ENCODE measurements at places on chromosomes 7 and 10.

DNA sequence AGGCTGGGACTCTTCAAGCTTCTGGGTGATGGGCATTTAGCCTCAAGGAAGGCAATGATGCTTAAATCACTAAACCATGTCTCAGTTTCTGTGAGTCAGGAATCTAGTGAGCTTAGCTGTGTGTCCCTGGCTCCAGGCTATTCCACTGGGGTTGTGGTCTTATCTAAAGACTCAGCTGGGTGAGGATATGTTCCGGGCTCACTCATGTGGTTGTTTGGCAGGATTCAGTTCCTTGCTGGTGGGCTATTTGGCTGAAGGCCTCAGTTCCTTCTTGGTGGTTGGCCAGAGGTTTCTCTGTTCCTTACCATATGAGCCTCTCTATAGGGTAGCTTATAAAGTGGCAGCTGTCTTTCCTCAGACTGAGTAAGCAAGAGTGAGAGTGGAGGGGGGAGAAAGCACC is 12.0 kb downstream of the EVX1 start:
- DNase-seq = no peak

GRCh38 chr7:95929710-95930280 is 157.4 kb downstream of the DYNC1I1 start:
- DNase-seq = no peak

GRCh38 chr10:4041635-4042034 is 256.6 kb upstream of the KLF6 start:
- DNase-seq = no peak

- DNase-seq = no peak
Observed at GRCh38 chr7:44236333-44236728, 35.6 kb downstream of the YKT6 start.

DNA sequence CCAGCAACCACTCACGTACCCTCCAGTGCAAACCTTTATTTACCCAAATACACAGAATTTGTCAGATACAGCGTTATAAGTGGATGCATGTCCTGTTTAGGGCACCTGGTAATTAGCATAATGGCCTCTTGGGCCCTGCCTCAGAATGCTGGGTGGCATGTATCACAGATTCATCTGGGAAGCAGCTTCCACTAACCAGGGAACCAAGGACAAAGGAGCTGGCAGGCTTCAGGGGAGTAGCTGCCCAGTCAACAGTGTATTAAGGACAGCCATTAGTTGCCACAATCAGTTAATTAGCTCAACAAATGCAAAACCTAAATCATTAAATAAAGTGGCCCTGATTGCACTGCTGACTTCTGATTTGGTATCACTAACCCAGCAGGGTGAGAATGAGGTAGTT is 105.7 kb downstream of the RAPGEF5 start:
- DNase-seq = no peak

DNA sequence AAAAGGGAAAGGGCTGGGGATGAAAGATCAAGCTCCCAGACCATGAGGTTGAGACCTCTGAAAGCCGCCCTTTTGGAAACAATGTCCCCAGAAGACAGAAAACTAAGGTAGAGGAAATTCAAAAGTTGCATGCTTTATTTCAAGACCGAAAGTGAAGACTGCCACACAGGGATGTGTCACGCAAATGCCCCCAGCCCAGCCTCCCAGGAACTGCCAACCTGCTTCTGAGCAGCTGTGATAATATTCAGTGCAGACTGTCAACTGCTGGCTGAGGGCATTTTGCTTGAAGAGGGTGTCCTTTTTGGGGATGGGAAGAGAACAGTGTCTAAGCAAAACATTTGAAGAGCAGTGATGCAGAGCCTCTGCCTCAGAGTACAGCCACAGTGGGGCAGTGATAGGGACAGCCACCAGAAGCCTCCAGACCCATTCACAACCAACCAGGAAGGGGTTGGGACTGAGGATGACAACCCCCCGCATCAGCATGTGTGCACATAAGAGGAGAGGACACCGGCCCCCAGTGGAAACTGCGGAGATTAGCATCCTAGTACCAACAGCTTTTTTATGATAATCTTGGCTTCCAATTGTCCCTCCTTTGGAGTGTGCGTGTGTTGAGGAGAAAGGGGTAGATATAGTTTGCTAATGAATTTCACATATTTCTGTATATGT is 34.7 kb upstream of the NFE2L3 start:
- no peak for DNase-seq

GRCh38 chr10:102009801-102010425 is 46.1 kb downstream of the ARMH3 start:
- DNase-seq = peak; percentile 54

- DNase-seq = no peak
Observed at GRCh38 chr10:26555719-26556368, 117.7 kb downstream of the APBB1IP start.

DNA sequence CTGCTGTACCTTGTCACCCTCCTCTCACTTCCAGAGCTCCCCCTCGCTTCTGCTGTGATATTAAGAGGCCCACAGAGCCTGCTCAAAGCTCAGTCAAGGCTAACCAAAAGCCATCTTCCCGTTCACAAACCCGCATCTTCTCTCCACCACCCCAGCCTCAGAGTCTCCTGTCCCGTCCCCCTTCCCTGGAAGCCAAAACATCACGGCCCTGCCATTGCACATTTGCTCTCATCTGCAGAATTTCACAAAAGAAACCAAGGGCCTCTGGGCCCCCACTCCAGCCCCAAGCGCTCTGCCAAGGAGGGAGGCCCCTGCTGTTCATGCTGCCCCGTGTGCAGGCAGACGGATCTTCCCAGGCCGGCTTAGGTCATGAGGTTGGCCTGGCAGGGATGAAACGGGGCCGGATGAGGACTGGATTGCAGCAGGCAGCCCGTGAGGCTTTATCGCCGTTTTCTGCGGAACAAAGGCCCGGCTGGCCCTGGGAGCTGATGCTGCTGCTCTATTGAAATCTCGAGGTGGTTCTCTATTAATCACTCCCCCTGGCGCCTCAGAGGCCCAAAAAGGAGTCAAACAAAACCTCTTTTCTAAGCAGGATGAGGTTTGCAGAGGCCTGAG is 31.6 kb upstream of the FOXK1 start:
- DNase-seq = no peak

- DNase-seq = peak; percentile 47
Observed at GRCh38 chr10:79146611-79147130, 77.9 kb downstream of the ZMIZ1 start.

DNA sequence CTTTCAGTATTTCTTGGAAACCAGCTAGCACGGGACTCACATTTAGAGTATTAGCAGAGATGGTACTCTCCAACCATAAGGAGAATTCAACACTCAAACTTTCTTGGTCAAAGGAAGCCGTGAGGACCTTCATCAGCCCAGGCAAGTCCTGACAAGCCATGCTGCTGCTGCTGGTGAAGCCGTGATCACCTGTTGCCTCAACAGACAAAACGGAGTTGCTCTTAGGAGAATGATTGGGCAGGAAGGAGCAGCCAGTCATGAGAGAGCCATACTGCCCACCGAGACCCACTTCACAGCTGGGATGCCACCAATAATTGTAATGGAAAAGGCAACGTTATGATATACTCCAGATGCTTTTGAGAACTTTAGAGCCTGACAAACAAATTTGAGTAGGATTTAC is 60.8 kb upstream of the PLPP4 start:
- DNase-seq = no peak

GRCh38 chr10:57605948-57606485 is 661.7 kb downstream of the IPMK start:
- DNase-seq = no peak

DNA sequence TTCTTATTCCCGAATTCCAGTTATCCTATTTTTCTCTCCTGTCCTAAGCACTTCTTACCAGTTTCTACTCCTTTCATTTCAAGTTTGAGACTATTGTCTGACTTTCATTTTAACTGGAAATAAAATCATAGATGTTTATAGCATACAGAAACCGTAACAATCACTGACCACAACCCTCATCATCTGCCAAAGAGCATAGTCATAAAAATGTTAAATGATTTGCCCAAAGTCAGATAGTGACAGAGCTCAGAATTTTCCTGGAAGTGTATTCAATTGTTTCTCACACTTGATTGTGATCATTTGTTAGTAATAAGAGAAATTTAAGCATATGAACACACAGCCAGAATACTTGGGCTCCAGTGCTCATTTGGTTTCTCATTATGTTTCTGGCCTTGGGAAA is 250.5 kb upstream of the PCDH15 start:
- no peak for DNase-seq

DNA sequence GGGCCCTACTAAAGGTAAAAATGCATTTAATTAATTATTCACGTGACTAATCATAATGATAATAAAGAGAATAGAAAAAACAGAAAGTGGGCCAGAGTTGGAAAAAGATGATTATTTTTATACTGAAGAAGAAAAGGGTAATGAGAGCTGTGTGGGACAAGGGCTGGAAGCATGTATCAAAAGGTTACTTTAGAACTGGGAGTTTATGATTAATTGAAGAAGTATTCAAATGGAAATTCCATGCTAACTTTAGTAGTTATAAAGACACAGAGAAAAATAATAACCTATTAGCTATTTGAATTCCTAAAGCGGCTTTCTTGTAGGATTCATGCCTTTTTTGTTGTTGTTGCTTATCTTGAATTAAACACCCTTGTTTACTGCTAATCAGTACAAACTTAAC is 49.9 kb downstream of the MKX start:
- DNase-seq = no peak

- DNase-seq = no peak
Observed at GRCh38 chr10:113331961-113332360, 220.9 kb upstream of the HABP2 start.

- DNase-seq = no peak
Observed at GRCh38 chr7:102891693-102892261, 21.0 kb upstream of the LRRC17 start.

- no peak for DNase-seq
Observed at GRCh38 chr10:17001297-17001744, 128.3 kb downstream of the CUBN start.

DNA sequence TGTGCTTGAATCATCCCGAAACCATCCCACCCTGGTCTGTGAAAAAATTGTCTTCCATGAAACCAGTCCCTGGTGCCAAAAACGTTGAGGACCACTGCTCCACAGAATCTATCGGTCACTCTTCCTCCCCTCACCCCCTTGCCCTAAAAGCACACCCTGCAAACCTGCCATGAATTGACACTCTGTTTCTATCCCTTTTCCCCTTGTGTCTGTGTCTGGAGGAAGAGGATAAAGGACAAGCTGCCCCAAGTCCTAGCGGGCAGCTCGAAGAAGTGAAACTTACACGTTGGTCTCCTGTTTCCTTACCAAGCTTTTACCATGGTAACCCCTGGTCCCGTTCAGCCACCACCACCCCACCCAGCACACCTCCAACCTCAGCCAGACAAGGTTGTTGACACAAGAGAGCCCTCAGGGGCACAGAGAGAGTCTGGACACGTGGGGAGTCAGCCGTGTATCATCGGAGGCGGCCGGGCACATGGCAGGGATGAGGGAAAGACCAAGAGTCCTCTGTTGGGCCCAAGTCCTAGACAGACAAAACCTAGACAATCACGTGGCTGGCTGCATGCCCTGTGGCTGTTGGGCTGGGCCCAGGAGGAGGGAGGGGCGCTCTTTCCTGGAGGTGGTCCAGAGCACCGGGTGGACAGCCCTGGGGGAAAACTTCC is 784 bp upstream of the SERPINE1 start:
- no peak for DNase-seq

- DNase-seq = no peak
Observed at GRCh38 chr10:35884657-35885071, 242.6 kb upstream of the FZD8 start.

GRCh38 chr7:135771961-135772638 is 23.5 kb upstream of the FAM180A start:
- DNase-seq = no peak

- no peak for DNase-seq
Observed at GRCh38 chr10:23918839-23919238, 290.1 kb upstream of the KIAA1217 start.

- peak; percentile 29 for DNase-seq
Observed at GRCh38 chr10:96043893-96044715, 721 bp downstream of the CCNJ start.

DNA sequence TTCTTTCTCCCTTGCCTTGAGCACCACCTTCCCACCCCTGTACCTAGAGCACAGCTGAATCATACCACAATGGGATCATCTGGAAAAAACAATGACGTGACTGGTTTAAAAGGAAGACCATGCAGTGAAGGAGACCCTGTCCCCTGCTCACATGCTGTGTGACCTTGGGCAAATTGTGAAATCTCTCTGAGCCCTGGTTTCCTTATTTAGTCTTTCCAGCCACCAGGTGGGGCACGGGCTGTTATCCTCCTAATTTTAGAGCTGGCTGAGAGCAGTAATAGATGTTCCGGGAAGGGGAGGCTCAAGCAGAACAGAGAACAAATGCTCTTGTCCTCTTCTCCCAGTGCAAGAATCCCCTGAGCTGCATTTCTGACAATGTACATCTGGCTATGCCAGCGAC is 198.3 kb downstream of the RPS24 start:
- no peak for DNase-seq

GRCh38 chr7:147245274-147245673 is 1128.7 kb downstream of the CNTNAP2 start:
- DNase-seq = no peak

GRCh38 chr10:119575991-119576390 is 20.8 kb downstream of the TIAL1 start:
- DNase-seq = no peak

GRCh38 chr7:26857506-26858240 is 6.7 kb downstream of the SKAP2 start:
- DNase-seq = no peak

GRCh38 chr10:69929575-69929974 is 123.1 kb upstream of the MACROH2A2 start:
- DNase-seq = no peak

DNA sequence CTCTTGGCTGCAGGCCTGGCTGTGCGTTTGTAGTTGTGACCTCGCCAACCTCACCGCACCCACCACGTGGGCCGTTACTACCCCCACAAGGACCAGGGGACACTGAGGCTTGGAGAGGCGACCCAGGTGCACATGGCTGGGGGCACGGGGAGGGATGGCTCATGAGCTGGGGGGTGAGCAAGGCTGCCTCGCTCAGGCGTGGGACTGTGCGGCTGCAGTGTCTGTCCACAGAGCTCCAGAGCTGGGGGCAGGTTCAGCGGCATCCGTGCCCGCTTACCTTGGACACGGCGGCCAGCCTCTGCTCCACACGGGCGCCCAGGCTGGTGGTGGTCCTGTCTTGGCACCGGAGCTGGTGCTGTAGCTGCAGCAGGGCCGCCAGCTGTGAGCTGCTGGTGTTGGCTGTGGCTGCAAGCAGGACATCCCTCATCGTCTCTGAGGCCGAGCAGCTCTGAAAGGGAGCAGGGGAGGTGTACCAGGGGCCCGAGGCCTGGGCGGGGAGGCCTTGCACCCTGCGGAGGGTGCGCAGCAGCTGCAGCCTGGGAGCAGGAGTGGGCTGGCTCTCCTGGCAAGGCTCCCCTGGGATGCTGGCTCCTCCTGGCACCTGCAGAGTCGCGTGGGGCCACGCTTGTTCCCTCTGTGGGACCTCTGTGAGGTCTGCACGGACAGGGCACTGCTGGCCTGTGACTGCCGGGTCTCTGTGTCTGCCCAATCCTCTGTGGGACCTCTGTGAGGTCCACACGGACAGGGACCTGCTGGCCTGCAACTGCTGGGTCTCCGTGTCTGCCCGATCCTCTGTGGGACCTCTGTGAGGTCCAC is 60.0 kb upstream of the NKX6-2 start:
- DNase-seq = no peak

GRCh38 chr7:140873434-140873833 is 51.3 kb downstream of the BRAF start:
- DNase-seq = no peak
